ENCODE measurements at places on chromosomes 5 and 9.
A peak's percentile ranks its signal among the peaks of the same experiment; 100 is the strongest.

DNA sequence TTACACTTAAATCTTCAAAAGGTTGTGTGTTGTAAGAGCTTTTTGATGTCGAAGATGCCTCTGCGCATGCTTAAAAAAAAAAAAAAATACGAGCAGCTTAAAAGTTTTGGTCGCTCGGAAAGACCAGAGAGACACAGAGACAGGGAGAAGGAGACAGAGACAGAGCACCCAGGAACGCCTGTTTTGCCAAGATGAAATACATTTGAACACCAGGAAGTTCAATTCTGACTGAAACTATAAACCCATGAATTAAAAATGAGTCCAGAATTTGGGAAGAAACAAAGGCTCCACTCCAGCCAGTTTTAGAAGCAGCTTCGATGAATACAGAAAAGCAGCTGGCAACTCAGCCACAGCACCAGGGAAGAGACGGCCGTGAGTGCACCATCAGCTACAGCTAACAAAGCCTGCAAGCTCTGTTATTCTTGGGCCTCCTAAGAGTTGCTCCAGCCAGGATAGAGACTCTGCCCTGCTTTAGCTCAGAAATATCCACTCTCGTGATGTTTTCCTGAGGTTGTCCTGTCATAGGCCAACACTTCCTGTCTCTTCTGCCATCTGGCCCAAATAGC, 2.5 kb upstream of the ZNF474 start:
- no peak for DNase-seq

- no peak for DNase-seq
Measured at GRCh38 chr5:178349625-178350353, 117.2 kb upstream of the PHYKPL start.

DNA sequence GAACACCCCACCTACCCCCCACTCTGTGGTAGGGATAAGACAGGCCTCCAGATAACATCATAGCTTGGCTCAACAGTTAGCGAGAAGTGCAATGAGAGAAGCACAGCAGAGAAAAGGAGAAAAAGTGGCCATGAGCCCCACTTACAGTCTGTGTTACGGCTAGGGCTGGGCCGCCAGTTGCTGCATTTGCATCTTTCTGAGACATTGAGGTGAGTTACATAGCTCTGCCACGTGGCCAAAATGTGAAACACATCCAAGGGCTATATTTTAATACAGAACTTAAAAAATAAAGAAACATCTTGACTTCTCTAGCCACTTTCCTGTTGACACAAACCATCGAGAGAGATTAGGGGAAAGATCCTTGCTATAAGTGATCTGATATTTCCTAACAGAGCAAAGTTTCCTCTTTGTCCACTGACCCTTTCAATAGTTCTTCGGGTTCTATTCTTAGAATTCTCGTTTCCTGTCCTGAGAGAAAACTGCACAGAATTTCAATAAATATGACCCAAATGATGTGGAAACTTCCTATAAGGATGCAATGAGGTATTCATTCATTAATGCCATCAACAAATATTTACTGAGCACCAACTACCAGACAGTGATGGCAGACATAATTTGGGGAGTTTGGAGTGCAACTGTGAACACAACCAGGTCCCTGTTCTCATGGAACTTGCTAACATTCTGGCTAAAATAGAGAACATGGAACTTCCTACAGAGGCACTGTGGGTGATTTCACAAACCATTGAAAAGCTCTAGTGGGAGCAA, 3.2 kb upstream of the TLE4 start:
- no peak for DNase-seq

GRCh38 chr9:131046581-131047202, 37.7 kb downstream of the LAMC3 start:
- peak; percentile 85 for DNase-seq

DNA sequence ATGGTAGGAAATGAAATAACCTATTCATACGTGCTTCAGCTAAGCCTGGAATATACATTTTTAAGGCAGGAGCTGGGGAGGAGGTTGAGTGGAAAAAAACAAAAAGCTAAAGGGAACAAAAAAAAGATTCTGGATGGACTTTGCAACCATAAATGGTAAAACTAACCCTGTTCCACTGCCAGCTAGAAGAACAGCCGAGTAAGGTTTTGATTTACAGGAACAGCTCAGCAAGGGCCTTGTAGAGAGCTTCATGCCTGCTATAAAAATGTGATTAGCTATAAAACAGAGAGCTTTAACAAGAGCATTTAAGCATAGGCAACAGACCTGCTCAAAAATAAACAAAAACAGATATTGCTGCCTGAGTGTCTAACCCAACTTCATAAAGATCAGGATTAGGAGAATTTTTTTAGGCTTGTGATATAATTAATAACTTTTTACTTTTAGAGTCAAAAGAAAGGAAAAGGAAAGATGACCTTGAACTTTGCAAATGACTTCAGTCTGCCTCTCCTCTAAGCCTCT, 194.8 kb downstream of the FBXL7 start:
- DNase-seq: no peak

GRCh38 chr9:103755986-103756385, 338.1 kb upstream of the SMC2 start:
- no peak for DNase-seq

- no peak for DNase-seq
Measured at GRCh38 chr9:121824651-121825030, 173.2 kb downstream of the DAB2IP start.

Data from AG08396 (cell line).